ENCODE measurements at places on chromosomes 1 and 21.

DNA sequence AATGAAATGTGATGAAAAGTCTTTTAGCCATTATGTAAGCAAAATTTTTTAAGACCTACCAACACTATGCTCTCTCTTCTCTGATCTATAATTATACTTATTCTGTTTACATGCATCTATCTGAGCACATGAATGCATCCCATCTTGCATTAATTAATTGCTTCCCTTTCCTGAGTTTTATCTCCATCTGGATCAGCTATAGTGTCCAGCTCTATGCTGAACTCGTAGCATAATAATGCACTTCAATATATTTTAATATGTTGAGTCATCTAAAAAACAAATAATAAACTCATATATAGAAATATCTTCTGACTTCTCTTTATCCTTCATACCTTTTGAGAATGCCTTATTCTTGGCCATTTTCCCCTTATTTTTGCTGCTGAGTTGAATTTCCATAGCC lies 1097.8 kb downstream of the TTLL7 start:
- no peak for DNase-seq

DNA sequence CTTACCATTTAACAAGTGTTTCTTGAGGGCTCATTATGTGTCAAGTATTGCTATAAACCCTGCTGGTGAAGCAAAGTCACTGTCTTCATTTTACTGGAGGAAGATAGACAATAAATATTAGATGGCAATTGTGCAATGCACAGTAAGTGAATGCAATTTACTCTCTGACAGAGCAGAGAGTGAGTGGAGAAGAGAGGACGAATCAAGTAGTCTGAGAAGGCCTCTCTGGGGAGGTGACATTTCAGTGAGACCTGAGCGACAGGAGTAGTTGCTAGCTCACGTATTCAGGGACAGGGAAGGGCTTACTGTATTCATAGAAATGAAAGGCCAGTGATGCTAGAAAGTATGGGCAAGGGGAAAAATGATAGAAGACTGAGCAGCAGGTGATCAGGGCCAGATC lies 1.2 kb upstream of the NMNAT2 start:
- DNase-seq, result no peak

GRCh38 chr1:246582301-246583055 lies 16.2 kb downstream of the CNST start:
- no peak for DNase-seq

DNA sequence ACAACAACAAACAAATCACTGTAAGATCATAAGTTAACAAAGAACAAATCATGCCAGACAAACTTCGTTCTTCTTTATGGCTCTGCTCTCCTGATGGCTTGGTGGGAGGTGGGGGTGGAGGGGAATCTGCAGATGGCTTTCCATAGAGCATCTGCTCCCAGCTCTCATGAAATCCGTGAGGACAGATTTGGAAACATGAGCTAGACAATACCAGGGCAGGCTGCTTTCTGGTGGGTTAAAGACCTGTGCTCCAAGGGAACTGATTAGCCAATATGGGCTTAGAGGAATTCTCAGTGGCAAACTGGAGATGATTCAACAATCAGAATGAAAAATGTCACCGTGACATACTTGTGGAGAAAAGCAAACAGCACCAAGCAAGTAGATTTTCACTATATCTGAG lies 69.4 kb upstream of the TLR5 start:
- no peak for DNase-seq

GRCh38 chr1:209397371-209397770 lies 186.1 kb upstream of the CAMK1G start:
- no peak for DNase-seq

- no peak for DNase-seq
These were observed 1109.3 kb upstream of the B3GALT2 start for GRCh38 chr1:194295685-194296084.

GRCh38 chr1:190808035-190808434 lies 330.4 kb upstream of the BRINP3 start:
- DNase-seq, result no peak

DNA sequence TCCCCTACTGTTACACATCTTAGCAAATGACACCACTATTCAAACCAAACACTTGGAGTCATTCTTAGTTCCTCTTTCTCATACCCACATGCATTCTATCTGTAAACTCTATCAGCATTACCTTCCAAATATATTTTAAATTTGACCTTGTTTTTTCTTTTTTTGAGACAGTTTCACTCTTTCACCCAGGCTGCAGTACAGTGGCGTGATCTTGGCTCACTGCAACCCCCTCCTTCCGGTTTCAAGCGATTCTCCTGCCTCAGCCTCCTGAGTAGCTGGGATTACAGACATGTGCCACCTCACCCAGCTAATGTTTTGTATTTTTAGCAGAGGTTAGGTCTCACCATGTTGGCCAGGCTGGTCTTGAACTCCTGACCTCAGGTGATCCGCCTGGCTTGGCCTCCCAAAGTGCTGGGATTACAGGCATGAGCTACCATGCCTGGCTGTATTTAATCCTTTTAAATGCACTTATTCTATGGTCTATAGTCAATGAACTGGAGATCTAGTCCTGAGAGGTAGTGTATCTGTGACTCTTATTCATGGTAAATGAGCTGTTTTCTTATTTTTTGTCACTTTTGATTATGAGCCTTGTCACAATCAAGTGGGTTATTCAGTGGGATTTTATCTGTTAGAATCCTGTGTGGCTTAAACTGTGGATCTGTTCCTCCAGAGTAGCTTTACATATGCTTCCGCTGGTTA lies 73.1 kb downstream of the GATAD2B start:
- DNase-seq, result no peak

GRCh38 chr1:88890131-88890530 lies 1.2 kb downstream of the GTF2B start:
- no peak for DNase-seq

- no peak for DNase-seq
These were observed 11.7 kb downstream of the RHOC start for GRCh38 chr1:112695276-112695675.

GRCh38 chr1:172902861-172903381 lies 147.8 kb downstream of the TNFSF18 start:
- no peak for DNase-seq

DNA sequence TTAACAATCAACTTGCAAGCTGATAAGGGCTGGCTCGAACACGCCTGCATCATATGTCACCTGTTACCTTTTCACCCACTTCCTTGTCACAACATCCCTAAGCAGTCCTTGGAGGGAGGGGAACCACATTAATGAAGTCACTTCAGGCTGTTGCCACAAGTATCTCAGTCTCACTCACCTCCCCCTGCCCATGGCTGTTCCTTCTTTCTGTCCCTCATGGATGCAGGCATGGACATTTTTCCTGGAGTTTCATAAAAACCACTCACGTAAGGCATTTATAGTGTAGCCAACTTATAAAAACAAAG lies 76.8 kb upstream of the ANGPTL1 start:
- no peak for DNase-seq

DNA sequence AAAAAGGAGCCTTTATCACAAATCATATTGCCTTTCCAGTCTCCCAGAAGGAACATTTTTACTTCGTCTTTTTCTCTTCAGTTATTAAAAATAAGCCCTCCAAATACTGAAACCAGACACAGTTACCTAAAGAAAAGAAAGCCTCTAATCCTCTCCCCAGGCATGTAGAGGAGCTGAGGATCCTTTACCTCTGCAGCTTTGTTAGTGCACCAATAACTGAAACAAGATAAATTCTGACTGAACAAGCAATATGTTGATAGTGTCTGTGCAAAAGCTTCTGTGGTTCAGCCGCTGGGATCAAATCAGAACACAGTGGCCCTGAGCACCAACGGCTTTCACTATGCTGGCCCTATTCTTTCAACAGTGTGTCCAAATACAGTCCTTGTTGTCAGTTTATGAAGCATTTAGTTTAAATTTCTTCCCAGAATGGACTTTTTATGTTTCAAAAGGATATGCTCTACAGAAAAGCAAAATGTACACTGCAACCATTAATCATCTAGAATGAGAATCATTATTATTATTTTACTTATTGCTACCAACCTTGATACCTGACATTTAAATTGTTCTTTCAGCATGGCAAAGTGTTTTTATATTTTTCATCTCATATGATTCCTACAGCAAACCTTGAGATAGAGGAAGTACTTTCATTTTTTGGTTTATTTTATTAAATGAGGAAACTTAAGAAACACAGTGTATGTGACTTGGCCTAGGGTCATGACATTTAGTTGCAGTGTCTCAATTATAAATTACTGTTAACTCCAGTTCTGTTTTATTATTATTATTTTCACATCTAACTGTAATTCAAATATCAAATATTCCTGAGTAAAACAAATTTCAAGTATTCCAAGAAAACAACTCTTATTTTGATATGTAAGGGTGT lies 217.9 kb downstream of the NEGR1 start:
- DNase-seq, result no peak

Data from smooth muscle cell of the brain vasculature (primary cell).